Fibroblast of villous mesenchyme (primary cell): ENCODE measurements at places on chromosomes 4 and X. TPM values are rescaled to one million over a fixed set of nuclear protein-coding genes. Genes with fewer than 3 reads are reported as not detected.
A peak's percentile ranks its signal among the peaks of the same experiment; 100 is the strongest.

The XPNPEP2 gene
- under 0.01 TPM in 1 of 2 replicates, not detected in the other for total RNA-seq

DNA sequence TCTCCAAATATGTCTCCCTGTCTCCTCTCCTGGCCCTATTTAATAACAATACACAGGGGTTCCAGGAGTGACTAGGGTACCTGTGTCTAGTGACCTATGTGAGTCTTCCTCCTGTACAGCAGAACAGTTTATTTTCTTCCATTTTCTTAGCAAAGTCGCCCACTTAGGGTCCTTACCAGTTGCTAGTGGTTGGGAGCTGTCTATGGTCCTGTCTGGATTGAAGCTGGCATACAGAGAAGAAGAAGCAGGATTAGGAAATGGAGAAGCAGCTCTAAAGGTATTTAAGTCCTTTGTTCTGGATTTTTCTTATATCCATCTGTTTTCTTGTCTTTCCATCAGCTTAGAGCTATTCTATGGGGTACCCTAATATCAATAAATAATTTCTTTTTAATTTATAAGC is 587.1 kb upstream of the CPEB2 start:
- DNase-seq: peak; percentile 19

GRCh38 chr4:89009115-89009514 is 47.9 kb downstream of the FAM13A start:
- no peak for DNase-seq

- no peak for DNase-seq
These were observed 88.6 kb downstream of the ZIC3 start for GRCh38 chrX:137654481-137654880.

- peak; percentile 56 for DNase-seq
These were observed 9.4 kb downstream of the TASL start for GRCh38 chrX:30568136-30568535.
